ENCODE measurements at places on chromosomes 11 and 22.
A peak's percentile ranks its signal among the peaks of the same experiment; 100 is the strongest.

GRCh38 chr11:34826384-34826726, 89.8 kb downstream of the APIP start:
- DNase-seq = no peak

GRCh38 chr11:10309163-10310093, 4.6 kb downstream of the ADM start:
- peak; percentile 89 for DNase-seq

- DNase-seq = no peak
These were observed 949 bp downstream of the TP53AIP1 start for GRCh38 chr11:128941573-128942271.

GRCh38 chr11:135033540-135033939, 621.5 kb upstream of the B3GAT1 start:
- DNase-seq = peak; percentile 2

DNA sequence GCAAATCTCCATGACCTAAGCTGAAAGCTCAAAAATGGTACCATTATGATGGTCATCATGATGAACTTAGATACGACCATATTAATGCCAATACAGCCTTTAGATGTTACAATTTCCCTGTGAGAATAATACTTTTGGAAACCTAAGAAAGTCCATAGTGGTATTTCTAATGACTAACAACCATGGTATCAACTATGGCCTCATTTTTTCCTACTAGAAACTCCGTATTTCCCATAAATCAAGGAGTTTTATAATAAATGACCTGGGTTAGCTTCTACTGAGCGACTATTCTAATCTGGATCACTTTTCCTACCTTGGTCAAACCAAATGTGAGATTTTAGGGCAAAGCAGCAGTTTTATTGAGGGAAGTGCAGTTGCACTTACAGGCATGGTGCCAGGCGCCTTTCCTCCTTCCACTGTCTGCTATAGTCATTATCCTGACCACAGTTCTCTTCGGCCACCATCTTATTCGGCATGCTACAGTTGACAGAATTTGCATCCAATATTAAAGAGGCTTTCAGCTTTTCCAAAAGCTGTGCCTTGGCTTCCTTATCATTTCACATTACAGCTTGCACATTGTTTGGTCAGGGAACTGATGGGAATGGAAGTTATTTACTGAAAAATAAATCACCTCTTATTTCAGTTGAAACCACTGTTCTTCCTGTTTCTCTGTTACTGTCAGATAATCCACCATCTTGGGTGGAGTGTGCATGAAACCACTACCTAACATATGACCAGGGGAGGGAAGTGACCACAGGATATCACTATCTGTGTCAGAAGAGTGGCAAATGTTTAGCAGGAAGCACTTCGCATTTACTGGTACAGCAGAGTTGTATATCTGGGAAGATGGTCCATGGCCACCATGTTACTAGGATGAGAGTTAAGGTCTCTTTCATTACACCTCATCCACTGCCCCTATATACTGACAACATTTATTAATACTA, 74.5 kb upstream of the PICALM start:
- no peak for DNase-seq

DNA sequence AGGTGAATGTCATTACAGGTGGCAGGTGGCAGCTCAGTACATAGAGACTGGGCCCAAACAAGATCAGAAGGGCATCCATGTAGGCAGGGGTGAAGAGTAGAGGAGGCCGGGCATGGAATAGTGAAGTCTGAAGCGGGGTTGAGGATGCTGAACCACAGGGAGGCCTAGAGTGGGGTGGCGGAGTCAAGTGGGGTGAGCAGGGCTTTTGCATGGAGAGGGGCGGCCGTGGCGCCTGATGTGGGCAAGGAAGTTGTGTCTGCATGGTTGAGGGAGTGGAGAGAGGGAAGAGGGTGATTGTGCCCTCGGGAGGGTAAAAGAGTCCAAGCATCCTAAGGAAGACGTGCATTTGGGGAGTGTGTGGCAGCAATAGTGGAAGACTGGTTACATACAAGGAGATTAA, 14.4 kb downstream of the DDB2 start:
- DNase-seq = no peak

GRCh38 chr22:38567531-38568285, 2.3 kb downstream of the DMC1 start:
- DNase-seq = peak; percentile 25

GRCh38 chr11:84581083-84581482, 1046.1 kb downstream of the DLG2 start:
- no peak for DNase-seq

- no peak for DNase-seq
These were observed 18.6 kb downstream of the TSKU start for GRCh38 chr11:76801736-76802135.

DNA sequence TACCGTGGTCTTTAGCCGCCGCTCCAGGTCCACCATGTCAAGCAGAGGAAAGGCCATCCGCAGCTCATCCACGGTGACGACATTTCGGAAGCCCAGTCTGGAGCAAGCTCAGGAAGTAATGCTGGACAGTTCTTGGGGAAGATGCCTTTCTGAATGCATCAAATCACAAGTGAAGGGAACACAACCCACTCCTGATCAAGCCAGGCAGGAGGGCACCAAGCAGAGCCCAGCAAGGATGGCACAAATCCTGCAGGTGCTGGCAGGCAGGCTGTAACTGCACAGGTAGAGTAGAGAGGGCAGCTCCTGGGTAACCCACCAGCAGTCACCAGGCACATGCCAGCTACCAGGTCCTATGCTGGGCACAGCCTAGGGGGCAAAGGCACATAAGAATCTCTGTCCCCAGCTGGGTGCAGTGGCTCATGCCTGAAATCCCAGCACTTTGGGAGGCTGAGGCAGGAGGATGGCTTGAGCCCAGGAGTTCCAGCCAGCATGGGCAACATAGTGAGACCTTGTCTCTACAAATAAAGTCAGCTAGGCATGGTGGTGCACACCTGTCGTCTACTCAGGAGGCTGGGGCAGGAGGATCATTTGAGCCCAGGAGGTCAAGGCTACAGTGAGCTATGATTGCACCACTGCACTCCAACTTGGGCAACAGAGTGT, 13.9 kb downstream of the HDHD5 start:
- DNase-seq = no peak

GRCh38 chr11:133844217-133844616, 1.1 kb downstream of the SPATA19 start:
- no peak for DNase-seq

- no peak for DNase-seq
These were observed 26.4 kb downstream of the BMAL1 start for GRCh38 chr11:13303668-13304649.

DNA sequence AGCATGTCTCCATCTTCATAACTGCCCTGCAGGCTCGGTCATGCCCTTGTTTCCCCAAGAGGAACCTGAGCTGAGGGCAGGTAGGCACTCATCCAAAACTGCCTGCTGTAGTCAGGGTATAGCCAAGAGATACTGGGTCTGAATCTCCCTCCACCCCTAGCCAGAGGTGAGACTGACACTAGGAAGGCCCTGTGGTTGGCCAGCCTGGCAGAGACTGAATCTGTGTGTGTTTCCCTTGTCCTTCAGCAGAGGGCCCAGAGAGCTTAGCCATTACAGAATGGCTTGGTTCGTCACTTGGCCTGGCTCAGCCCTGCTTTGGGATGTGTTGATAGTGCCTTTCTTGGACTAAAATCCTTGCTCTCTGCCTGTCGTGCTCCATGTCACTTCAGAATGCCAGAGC, 79.3 kb upstream of the SUSD2 start:
- no peak for DNase-seq

DNA sequence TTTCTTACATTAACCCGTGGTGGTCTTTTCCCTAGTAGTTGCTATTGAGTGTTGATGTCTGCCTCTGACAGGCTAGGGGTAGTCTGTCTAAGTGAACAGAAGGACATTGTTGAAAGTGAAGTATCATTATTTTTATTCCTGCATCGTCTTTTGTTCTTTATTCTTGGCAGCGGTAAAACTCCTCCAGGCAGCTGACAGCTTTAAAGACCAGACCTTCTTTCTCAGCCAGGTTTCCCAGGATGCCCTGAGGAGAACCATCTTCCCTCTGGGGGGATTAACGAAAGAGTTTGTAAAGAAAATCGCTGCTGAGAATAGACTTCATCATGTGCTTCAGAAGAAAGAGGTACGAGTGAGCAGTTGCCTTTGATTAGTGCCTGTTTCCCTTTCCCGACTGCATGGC, 14.6 kb downstream of the TRMU start:
- no peak for DNase-seq

GRCh38 chr22:48712558-48713271, 1115.0 kb downstream of the BRD1 start:
- DNase-seq = no peak

GRCh38 chr22:31604746-31605705, 57.0 kb downstream of the PISD start:
- DNase-seq = no peak

DNA sequence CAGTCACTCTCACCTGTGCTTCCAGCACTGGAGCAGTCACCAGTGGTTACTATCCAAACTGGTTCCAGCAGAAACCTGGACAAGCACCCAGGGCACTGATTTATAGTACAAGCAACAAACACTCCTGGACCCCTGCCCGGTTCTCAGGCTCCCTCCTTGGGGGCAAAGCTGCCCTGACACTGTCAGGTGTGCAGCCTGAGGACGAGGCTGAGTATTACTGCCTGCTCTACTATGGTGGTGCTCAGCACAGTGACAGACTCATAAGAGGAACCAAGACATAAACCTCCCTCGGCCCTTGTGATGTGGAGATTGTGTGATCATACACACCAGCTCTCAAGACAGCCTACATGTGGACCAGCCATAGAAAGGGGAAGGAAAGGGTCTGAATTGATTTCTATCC, 113.3 kb downstream of the ZNF280B start:
- no peak for DNase-seq

DNA sequence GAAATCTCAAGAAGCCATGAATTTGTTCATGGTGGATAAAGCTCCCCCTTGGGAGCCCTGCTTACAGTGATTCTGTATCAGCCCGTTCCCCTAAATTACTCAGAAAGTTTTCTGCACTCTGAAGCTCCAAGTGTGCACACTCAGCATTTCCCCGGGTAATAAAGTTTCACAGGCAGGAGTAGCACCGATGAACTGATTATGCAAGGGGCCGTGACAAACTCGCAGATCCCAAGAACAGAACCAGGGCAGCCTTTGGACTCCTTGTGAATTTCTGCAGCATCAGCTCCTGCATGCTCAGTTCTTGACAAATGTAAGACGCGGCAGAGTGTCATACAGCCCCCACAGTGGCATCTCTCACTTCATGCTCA, 73.5 kb downstream of the COMMD9 start:
- DNase-seq = no peak

- peak; percentile 43 for DNase-seq
These were observed 33.1 kb downstream of the TRIM66 start for GRCh38 chr11:8649361-8649760.

DNA sequence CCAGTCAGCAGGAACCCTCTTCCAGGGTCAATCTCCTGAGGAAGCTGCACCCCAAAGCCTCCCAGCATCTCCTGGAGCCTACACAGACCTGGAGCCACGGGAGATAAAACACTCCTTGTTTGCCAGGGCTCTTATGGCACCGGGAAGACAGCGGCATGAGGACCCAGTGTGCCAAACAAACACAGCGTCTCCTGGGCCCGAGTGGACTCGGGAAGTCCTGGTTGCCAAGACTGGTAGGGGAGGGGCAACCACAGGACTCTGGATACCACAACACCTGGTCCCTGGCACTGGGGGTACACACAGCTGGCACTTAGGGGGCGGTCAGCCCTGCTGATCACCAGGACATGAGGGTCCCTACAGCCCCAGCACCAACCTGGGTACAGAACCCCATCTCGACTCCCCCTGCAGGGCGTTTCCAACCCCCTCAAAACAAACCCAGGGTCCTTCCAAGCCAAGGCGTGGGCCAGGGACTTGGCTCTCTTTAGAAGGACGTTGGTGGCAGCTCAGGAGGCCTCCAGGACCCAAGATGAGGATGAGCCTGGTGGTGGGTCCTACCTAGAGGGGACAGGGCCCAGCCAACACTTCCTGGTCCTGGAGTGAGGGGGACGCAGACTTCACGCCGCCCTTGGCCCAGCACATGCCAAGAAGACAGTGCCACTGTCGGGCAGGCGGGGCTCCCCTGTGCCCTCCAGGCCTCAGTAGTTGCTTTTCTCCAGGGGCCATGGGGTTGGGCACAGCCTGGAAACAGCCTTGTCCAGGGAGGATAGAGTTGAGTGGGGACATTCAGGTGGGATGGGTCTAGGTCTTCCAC, 85.0 kb downstream of the CELSR1 start:
- no peak for DNase-seq

GRCh38 chr11:30683176-30683575, 97.0 kb upstream of the MPPED2 start:
- no peak for DNase-seq

GRCh38 chr11:9399466-9399865, 15.0 kb downstream of the IPO7 start:
- peak; percentile 17 for DNase-seq

DNA sequence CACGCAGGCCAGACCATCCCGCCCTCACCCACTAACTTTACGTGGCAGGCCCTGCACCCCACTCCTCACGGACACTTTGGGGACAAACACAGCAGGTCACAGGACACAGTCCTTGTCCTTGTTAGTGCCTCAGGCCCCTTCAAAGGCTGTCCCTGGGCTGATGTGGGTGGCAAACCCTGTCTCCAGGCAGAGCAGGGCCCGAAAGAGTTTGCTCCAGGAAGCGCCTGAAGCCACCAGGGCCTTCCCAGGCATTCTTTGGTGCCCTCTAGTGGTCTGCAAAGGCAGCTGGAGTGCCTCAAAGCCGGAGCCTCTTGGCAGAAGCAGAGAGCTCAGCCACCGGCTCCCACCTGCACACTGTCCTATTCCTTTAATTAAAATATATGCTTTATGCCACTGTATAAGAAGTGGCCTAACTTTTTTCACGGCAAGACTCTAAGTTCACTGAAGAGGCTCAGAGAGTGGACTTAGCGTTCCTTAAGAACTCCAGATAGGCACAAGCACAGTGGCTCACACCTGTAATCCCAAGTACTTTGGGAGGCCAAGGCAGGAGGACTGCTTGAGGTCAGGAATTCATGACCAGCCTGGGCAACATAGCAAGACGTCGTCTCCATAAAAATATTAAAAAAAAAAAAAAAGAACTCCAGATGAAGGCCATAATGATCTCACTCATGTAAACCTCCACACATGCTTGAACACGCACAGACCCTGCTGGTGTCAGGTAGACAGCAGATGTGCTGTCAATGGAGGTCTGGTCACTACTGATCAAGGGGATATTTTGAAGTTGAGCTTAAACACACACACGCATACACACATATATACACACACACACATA, 11.1 kb downstream of the TXN2 start:
- peak; percentile 95 for DNase-seq

DNA sequence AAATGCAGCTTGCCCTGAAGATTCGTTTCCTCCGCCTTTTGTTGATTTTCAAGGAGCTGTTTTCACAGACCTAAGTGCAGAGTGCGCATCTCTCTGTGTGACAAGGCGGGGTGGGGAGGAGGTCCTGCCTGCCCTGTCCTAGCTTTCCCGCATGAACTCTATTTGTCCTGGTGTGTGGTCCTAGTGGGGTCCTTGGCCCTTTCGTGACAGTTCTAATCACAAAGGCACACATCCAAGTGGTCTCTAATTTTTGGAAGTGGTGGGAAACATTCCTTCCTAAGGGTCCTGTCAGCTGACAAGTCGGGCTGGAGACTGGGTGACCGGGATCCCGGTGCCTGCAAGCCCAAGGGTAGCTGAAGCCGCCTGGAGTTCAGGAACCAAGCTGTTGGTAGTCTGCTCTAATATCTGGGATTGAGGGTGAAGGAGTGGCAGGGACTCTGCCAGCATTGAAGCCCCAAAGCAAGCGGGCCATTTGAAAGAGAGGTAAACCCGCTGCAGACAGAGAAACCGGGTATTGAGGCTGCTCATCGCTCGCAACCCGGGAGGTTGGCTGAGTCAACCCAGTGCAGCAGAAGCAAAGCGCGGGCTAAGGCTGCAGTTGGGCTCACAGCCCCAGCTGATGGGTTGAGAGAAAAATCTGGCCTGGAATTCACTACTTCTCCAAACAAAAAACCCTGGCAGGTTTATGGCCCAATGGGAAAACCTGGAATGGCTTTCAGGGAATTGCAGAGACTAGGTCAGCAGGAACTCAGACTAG, 28.1 kb upstream of the FBXO3 start:
- peak; percentile 79 for DNase-seq

Data from adipocyte (in vitro differentiated cells).